ENCODE measurements at places on chromosomes 7 and 10.

DNA sequence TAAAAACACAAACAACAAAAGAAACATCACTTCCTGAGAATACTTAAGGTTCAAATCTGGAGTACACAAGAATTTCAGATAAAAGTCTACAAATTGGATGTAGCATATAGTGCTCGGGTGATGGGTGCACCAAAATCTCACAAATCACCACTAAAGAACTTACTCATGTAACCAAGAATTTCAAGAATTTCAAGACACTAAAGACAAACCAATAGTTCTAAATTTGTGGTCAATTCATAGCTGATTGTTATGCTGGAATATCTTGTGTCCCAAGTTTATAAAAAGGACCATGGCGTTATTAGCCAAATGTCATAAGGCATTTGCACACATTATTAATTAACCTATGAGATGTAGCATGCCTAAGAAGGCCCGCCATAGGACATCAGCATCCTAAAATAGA lies 1204.1 kb upstream of the AUTS2 start:
- DNase-seq: no peak

DNA sequence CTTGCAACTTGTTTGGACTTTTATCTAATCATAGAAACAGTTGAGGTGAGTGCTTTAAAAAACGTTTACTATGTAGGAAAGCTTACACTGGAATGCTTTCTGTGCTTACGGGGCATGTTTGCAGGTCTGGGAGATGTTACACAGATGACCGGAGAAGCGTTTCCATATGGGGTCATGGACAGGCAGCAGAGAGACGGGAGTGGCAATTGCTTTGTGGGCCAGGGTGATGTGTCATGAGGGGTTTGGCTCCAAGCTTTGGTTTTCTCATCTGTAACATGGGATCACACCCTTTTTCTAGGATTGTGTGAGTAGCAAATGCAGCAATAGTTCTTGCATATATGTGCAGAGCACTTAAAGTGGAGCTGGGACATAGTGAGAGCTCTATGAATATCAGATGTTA lies 174.8 kb upstream of the MKI67 start:
- DNase-seq: no peak

- no peak for DNase-seq
Measured at GRCh38 chr10:47225219-47225927, 74.6 kb upstream of the GDF10 start.

DNA sequence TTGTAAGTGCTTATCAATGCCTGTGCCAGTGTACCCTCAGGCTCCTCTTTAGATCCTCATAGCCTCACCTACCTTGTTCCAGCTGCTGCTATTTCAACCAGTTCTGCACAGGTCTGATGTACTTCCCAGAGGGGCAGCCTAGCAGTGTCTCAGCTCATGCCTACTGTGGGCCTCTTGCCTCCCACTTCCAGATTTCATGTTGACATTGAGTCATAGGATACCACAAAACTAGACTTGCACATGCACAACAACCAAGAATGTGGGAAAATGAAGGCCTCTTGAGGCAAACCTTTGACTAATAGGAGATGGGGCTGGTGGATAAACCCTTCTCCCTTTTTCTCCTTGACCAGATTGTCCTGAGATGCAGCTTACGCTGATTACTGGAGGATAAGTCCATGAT lies 31.0 kb downstream of the PON3 start:
- no peak for DNase-seq

DNA sequence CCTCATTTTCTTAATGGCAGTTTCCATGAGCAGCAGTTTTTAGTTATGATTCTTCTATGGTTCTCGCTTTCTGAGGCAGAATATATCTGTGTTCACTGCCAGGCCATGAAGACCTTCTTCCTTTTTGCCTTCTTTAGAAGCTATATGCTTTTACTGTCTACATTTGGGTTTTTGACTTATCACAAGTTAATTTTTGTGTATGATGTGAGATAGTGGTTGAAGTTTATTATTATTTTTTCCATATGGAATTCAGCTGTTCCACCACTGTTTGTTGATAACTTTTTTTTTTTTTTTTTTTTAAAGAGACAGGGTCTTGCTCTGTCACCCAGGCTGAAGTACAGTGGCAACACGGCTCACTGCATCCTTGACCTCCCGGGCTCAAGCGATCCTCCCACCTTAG lies 44.5 kb downstream of the INPP5A start:
- no peak for DNase-seq

Measured in neural progenitor cell (in vitro differentiated cells).